ENCODE measurements at places on chromosomes 2 and 18.

GRCh38 chr2:176650104-176650837 is 381.0 kb downstream of the MTX2 start:
- no peaks in the 10 kb centered on the region for H3K36me3 ChIP-seq
- peaks cover 11% of the 10 kb centered on the region for H3K4me1 ChIP-seq
- H3K4me3 ChIP-seq, result no peak overlapping the region
- H3K27ac ChIP-seq, result no peak overlapping the region
- no peak for DNase-seq

- H3K4me1 ChIP-seq, result no peaks in the 10 kb centered on the region
- peaks cover 5% of the 10 kb centered on the region for H3K27me3 ChIP-seq
- no peak for DNase-seq
- H3K27ac ChIP-seq, result no peak overlapping the region
- H3K36me3 ChIP-seq, result peaks cover under 1% of the 10 kb centered on the region
- no peak overlapping the region for H3K4me3 ChIP-seq
Observed at GRCh38 chr2:46294176-46294836, 2.9 kb upstream of the EPAS1 start.

DNA sequence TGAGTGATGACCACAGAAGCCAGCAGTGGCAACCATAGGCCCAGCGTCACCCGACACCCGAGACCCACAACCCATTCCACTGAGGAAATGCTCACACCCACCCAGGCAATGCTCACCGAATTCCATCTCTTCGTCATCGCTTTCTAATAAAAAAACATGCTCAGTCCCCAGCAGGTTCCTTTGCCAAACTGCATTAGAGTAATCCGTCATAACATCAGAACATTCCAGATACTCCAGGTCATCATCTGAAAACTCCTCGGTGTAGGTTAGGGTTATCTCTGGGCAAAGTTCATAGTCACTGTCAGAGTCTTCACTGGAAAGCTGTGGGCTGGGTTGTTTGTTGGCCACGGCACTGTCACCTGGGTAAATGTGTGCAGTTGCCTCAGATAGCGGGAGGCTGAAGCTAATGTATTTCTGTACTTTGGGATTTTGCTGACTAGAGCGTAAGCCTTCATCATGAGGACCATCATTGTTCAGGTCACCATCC is 49.3 kb downstream of the ALPK2 start:
- no peaks in the 10 kb centered on the region for H3K27me3 ChIP-seq
- H3K36me3 ChIP-seq, result no peaks in the 10 kb centered on the region
- DNase-seq, result no peak
- peak overlapping the region; percentile 56 for H3K27ac ChIP-seq

- no peak overlapping the region for H3K4me3 ChIP-seq
- no peak overlapping the region for H3K27ac ChIP-seq
- DNase-seq, result no peak
- H3K4me1 ChIP-seq, result no peaks in the 10 kb centered on the region
- no peaks in the 10 kb centered on the region for H3K27me3 ChIP-seq
Observed at GRCh38 chr2:209470466-209470865, 46.6 kb downstream of the MAP2 start.

GRCh38 chr2:145740302-145740701 is 1220.4 kb upstream of the ZEB2 start:
- no peak overlapping the region for H3K27ac ChIP-seq
- no peak overlapping the region for H3K4me3 ChIP-seq
- DNase-seq, result no peak
- H3K27me3 ChIP-seq, result no peaks in the 10 kb centered on the region
- H3K36me3 ChIP-seq, result no peaks in the 10 kb centered on the region
- H3K4me1 ChIP-seq, result no peaks in the 10 kb centered on the region

- DNase-seq, result no peak
- no peak overlapping the region for H3K27ac ChIP-seq
- H3K4me1 ChIP-seq, result no peaks in the 10 kb centered on the region
- H3K36me3 ChIP-seq, result no peaks in the 10 kb centered on the region
- H3K4me3 ChIP-seq, result no peak overlapping the region
Observed at GRCh38 chr2:181334158-181334826, 122.9 kb upstream of the ITGA4 start.

GRCh38 chr2:169415233-169415748 is 53.0 kb upstream of the LRP2 start:
- H3K27me3 ChIP-seq, result no peaks in the 10 kb centered on the region
- no peak for DNase-seq
- no peak overlapping the region for H3K27ac ChIP-seq

DNA sequence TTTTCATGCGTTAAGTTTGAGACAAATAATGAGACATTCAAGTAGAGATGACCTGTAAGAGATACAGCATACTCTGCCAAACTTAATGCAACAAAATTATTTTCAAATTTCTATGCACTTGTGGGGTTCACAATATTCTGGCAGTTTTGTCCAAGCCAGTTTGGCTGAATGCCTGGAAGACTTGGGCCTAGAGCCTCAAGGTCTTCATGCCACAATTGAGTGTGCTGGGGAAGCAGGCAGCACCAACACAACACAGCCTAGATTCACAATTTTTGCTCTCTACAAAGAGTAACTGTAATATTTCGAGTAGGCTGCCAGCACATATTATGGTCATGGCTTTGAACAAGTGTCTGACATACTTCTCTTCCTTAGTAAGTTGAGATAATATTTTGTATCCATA is 461.4 kb upstream of the SPHKAP start:
- no peak overlapping the region for H3K27ac ChIP-seq
- H3K27me3 ChIP-seq, result no peaks in the 10 kb centered on the region
- H3K4me3 ChIP-seq, result no peak overlapping the region
- no peak for DNase-seq

- no peaks in the 10 kb centered on the region for H3K27me3 ChIP-seq
- no peak overlapping the region for H3K27ac ChIP-seq
- H3K4me1 ChIP-seq, result no peaks in the 10 kb centered on the region
- H3K36me3 ChIP-seq, result no peaks in the 10 kb centered on the region
Observed at GRCh38 chr2:33146102-33146501, 199.3 kb downstream of the LTBP1 start.

DNA sequence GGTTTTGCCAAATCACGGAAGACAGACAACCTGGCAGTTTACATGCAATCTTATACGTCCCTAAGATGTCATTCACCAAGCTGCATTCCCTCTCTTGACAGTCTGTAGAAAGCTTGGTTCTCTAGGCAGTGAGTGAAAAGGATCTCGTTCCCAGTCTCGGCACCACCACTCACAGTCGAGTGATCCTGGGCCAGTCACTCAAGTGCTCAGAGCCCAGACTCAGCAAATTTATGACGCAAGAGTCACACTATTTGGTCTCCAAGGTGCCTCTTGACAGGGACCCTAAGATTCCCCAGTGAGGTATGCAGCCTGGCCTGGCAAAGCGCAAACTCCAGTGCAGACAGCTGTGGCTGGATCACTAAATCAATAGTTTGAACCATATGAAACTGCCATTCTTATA is 77.9 kb downstream of the EIPR1 start:
- H3K4me3 ChIP-seq, result no peak overlapping the region
- H3K27ac ChIP-seq, result no peak overlapping the region
- H3K27me3 ChIP-seq, result no peaks in the 10 kb centered on the region
- H3K4me1 ChIP-seq, result no peaks in the 10 kb centered on the region
- H3K36me3 ChIP-seq, result no peaks in the 10 kb centered on the region

Measured in kidney (tissue), 22 donors.